ENCODE measurements at places on chromosomes 5 and 9. TPM values are rescaled to one million over a fixed set of nuclear protein-coding genes. Genes with fewer than 3 reads are reported as not detected.

- no peak for DNase-seq
Measured at GRCh38 chr9:1759009-1759408, 256.1 kb upstream of the SMARCA2 start.

- no peak for DNase-seq
Measured at GRCh38 chr9:89937051-89937450, 332.2 kb downstream of the GADD45G start.

Gene TXNDC8
- total RNA-seq = not detected

Gene SLC6A19
- total RNA-seq = not detected

Data from neural progenitor cell (in vitro differentiated cells).